ENCODE measurements at places on chromosomes 5 and 9.

DNA sequence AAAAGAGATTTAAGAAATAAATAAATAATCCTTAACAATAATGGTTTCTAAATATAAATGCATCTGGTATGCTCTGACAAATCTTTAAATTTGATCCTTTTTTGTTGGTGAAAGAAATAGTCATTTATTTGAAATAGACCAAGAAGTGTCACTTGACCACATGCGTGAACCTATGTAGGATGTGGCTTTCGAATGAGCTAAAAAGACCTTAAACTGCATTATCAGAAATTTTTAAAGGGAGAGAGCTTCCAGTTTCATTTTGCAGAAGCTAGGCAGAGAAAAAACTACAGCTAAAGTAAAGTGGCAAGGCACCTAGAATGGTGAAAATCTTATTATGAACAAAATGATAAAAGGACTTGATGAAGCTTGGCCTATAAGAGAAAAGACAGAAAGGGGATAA, 309.2 kb upstream of the EFNA5 start:
- DNase-seq: no peak

DNA sequence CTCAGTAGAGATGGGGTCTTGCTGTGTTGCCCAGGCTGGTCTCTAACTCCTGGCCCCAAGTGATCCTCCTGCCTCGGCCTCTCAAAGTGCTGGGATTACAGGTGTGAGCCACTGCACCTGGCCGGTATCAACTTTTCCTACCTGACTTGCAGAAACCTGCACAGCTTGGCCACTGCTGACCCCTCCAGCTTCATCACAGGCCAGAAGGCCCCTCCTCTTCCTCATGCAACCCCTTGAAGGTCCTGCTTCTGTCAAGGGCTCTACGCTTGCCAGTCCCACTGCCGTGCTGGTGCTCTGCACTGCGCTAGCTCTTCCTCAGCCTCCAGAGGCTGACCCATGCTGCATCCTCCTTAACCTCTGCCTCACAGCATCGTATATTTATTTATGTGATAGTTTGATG, 32.5 kb upstream of the RNU6ATAC start:
- no peak for DNase-seq

- no peak for DNase-seq
Observed at GRCh38 chr9:4084435-4084818, 215.4 kb downstream of the GLIS3 start.

DNA sequence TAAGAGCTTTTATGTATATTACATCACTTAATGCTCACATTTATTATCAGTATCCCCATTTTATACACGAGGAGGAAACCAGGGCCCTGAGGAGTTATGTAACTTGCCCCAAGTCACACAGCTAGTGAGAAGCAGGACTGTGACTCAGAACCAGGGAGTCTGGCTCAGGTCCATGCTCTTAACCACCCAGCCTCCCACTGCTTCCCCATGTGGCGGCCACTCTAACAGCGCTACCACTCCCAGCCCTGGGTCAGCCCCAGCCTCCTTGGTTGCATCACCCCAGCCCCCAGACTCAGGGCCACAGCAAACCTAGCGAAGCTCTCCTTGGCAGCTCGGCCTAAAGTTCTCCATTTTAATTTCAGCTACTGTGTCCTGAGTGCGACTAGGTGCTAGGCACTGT, 159.1 kb downstream of the PAX5 start:
- DNase-seq: no peak

- DNase-seq: no peak
Observed at GRCh38 chr5:61866930-61867329, 439.1 kb upstream of the KIF2A start.

Data from stimulated activated CD4-positive, alpha-beta T cell treated with anti-CD3 and anti-CD28 coated beads, TNF-alpha, amount 100 ng/mL, for 1 hour (primary cell).